ENCODE measurements at places on chromosomes 16 and 17.

DNA sequence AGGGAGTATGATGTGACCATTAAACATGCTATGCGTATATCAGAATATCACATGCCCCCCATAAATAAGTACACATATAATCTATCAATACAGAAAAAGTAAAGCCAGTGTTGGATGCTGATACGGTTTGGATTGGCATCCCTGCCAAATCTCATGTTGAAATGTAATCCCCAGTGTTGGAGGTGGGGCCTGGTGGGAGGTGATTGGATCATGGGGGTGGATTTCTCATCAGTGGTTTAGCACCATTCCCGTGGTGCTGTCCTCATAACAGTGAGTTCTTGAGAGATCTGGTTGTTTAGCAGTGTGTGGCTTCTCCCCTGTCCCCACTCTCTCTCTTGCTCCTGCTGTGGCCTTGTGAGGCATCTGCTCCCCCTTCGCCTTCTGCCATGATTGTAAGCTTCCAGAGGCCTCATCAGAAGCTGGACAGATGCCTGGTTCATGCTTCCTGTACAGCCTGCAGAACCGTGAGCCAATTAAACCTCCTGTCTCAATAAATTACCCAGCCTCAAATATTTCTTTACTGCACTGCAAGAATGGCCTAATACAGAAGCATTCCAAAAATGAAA, 88.9 kb downstream of the AATF start:
- no peak for DNase-seq

GRCh38 chr16:19882646-19883045, 2.0 kb downstream of the GPRC5B start:
- DNase-seq, result no peak

DNA sequence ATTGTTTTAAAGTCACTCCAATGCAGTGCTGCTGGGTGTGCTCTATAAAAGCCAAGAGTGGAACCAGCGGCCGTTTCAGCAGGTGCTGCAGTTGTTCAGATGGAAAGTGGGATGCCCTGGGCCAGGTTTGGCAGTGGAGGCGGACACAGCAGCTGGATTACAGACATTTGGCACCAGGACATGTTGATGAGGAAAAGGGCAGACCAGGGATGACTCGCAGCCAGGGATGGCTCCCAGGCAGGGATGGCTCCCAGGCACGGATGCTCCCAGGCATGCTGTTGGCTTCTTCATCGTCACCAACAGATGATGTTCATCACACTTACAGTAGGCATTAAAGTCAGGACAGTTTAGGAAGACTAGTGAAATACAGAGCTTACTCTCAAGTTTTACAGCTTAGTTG, 10.0 kb downstream of the GAN start:
- DNase-seq, result no peak

DNA sequence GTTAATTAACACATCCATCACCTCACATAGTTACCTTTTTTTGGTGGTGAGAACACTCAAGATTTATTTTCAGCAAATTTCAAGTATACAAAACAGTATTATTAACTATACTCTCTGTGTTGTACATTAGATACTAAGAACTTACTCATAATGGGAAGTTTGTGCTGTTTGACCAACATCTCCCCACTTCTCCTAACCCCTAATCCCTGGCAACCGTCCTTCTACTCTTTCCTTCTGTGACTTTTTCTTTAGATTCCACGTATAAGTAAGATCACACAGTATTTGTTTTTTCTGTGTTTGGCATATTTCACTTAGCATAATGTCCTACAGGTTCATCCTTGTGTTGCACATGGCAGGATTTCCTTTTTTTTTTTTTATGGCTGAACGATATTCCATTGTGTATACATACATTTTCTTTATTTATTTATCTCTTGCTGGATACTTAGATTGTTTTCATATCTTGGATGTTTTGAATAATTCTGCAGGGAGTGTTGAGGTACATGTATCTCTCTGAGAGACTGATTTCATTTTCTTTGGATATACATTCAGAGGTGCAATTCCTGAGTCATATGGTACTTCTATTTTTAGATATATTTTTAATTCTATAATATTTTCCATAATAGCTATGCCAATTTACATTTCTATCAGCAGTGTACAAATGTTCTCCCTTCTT, 19.0 kb downstream of the PPM1D start:
- DNase-seq, result no peak

- DNase-seq, result no peak
Observed at GRCh38 chr17:16258901-16259300, 41.9 kb downstream of the PIGL start.

- no peak for DNase-seq
Observed at GRCh38 chr16:66491716-66492064, 58.2 kb downstream of the TK2 start.

DNA sequence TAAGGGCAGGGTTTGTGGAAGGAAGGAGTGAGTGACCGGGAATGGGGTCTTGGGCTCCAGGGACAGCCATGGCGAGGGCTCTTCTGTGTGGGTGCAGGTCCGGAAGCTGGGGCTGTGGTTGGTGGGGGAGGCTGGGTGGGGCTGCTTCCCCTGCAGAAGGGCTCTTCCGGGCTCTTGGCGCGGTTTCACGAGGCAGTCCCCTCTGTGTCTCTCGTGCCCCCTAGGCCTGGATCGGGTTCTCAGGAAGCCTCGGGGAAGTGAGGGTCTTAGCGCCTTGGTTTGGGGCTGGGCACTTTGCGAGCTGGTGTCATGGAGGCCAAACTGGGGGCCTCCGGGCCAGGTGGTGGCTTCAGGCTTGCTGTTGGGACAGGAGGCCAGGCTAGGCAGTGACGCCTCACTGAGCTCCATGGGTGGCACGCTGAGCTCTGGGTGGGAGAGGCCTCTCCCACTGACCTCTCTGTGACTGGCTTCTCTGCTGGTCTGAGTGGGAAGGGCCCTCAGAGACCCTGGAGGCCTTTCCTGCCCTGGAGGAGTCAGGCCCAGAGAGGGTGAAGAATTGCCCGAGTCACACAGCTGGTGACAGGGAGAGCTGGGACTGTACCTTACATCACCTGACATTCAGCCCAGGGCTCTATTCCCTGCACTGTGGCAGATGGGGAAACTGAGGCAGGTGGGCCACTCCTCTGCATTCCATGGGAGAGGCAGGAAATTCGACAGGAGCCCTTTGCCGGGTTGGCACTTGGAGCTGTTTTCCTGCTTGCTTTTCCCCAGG, 8.2 kb downstream of the ADCY7 start:
- DNase-seq, result peak; percentile 33

GRCh38 chr17:70034158-70034557, 40.9 kb upstream of the KCNJ16 start:
- no peak for DNase-seq

DNA sequence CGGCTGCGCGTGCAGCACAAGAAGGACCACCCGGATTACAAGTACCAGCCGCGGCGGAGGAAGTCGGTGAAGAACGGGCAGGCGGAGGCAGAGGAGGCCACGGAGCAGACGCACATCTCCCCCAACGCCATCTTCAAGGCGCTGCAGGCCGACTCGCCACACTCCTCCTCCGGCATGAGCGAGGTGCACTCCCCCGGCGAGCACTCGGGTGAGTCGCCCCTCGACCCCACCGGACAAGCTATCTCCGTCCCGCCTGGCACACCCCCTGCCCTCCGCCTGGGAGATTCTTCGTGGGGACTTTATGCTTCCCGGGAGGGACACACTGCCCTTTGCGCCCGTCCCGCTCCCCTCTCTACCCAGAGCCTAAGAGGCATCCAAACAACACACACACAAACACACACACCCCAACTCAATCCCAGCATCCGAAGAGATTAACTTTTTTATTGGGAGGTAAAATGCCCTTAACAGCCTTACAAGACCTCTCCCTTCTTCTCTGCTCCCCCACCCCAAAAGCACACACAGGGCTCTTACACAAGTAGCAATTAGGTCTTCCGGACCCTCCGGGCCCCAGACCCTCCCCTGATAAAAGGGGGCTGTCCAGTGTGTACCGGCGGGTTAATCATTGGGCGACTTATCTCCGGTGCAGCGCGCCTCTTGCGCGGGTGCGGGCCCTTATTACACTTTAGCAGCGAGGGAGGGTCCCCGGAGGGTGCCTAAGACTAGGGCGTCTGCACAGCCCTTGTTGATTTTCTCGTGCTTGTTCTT, 2.1 kb downstream of the SOX9 start:
- DNase-seq, result no peak

DNA sequence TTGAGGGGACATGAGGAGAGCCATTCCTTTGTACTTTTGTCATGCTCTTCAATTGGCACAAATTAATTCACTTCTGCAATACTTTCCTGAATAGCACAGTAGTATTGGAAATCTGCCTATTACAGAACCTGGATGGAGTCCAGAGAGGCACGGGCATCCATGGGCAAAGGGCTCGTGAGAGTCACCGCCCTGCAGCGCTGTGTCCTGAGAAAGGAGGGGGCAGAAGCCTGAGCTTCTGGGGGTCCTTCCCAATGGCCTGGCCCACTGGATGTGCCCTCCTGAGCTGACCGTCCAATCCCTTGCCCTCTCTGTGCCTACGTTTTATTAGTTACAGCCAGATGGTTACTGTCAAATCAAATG, 3.5 kb downstream of the G6PC1 start:
- DNase-seq, result no peak

DNA sequence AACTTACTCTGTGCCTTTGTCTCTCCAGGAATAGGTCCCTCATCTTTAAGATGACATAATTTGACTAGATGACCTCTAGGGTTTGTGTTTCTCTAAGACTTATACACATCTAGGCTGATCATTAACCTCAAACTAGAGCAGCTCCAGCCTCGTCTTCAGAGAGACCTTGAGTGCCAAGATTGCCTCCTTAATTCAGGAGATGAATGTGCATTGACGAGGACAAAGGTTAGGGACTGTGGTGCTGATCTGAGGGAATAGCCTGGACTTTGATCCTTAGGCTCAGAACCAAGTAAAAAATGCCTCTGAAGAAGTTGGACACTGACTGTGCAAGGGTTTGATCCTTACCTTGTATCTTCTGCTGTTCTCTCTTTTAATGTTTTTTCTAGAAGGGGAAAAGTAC, 17.2 kb upstream of the ASIC2 start:
- DNase-seq, result no peak

DNA sequence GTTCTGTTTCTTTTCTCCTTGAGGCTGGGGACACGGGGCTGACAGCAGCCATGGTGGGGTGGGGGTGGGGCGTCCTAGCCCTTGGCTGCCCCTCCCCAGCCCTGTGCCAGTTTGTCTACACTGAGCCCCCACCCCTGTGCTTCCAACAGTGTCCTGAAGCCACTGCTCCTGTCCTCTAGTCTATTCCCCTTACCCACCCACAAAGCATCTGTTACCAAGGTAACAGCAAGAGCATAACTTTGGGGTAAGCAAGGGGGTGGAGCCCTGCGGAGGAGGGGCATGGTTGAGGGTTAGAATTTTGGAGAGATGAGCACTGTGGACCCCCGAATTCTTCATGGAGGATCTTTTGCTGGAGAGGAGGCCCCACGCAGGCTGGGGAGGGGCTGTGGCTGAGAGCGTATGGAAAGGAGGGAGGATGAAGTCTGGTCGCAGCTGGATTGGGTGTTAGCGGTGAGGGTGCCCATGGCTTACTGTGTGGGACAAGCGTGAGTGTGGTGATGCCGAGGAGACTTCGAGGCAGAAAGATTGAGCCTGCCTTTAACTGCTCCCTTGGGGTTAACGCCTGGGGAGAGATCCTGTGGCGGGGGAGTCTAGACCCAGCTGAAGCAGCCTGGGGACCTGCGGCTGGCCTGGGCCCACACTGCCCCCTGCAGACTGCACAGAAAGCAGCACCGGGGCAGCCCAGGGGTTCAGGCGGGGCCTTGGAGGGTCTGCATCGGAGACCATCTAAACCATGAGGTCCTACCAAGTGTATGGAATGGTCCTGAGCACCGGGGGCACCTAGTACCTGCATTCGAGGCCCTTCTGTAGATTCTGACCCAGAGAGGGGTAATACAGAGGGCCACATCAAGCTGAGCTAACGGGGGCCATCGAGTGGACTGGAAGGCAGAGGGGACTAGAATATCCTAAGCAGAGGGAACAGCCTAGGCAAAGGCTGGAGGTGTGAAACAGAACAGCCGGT, 6.1 kb upstream of the STAC2 start:
- peak; percentile 43 for DNase-seq

DNA sequence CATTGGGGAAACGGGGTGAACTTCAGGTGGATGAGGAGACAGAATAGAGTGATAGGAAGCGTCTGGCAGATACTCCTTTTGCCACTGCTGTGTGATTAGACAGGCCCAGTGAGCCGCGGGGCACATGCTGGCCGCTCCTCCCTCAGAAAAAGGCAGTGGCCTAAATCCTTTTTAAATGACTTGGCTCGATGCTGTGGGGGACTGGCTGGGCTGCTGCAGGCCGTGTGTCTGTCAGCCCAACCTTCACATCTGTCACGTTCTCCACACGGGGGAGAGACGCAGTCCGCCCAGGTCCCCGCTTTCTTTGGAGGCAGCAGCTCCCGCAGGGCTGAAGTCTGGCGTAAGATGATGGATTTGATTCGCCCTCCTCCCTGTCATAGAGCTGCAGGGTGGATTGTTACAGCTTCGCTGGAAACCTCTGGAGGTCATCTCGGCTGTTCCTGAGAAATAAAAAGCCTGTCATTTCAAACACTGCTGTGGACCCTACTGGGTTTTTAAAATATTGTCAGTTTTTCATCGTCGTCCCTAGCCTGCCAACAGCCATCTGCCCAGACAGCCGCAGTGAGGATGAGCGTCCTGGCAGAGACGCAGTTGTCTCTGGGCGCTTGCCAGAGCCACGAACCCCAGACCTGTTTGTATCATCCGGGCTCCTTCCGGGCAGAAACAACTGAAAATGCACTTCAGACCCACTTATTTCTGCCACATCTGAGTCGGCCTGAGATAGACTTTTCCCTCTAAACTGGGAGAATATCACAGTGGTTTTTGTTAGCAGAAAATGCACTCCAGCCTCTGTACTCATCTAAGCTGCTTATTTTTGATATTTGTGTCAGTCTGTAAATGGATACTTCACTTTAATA, 7.0 kb upstream of the TMEM235 start:
- DNase-seq, result no peak

DNA sequence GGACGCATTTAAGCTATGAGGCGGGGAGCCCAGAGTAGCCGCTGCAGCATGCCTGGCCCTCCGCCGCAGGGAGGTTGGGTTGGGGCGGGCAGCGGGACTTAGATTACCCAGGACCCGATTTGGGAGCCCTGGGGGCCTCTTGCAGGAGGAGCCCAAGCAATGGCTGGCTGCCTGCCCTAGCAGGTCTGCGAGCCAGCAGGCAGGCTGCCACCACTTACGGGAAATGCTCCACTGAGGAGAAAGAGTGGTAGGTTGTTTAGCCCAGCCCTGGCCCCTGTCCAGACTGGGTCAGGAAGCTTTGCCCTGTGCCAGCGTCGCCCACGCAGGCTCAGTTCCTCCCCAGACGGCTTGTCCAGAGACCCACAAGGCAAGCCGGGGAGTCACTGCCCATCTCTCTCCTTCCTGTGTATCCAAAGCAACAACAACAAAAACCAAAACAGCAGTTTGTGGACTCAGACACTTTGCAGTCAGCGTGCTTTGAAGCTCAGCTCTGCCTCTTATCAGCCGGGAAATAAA, 10.3 kb upstream of the TVP23A start:
- no peak for DNase-seq

DNA sequence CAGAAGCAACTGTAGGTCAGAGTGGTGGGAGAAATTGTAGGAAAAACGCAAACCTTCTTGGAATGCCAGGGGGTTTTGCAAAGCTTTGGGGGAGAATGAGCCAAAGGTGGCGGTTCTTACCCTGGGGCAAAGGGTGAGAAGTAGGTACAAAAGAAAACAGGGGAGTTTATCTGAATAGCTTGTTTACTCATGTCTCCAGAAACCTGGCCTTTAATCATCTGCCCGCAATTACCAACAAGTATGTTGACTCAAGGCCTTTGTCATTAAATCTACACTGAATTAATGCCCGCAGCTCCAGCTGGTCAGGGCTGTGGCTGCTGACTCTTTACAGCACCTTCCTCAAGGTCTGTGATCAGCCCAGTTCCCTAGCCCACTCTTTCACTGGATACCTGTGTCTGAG, 320.1 kb downstream of the CBLN1 start:
- DNase-seq, result no peak

- DNase-seq, result peak; percentile 37
Observed at GRCh38 chr17:50361561-50362480, 11.2 kb downstream of the MRPL27 start.

All from effector memory CD4-positive, alpha-beta T cell (primary cell).